Thymus (tissue), 14 donors: ENCODE measurements at places on chromosomes 2 and 18. TPM values are rescaled to one million over a fixed set of nuclear protein-coding genes. Genes with fewer than 3 reads are reported as not detected.

DNA sequence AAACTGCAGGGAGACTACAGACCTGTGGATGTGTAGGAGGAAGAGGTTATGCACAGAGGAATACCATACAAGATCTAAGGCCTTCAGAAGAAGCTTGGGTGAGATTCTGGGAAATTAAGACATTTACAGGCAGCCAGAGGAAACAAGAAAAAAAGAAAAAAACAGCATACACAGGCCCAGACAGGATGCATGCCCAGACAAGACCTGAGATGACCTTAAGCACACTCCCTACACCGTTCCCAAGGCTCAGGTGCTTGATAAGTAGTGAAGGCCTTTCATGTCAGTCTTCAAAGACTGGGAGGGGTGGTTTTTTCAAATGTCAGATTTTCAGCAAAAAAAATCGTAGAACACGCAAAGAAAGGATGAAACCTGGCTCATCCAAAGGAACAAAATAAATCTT lies 83.0 kb downstream of the CCDC138 start:
- no peaks in the 10 kb centered on the region for H3K27me3 ChIP-seq
- H3K27ac ChIP-seq = no peak overlapping the region
- no peak for DNase-seq

DNA sequence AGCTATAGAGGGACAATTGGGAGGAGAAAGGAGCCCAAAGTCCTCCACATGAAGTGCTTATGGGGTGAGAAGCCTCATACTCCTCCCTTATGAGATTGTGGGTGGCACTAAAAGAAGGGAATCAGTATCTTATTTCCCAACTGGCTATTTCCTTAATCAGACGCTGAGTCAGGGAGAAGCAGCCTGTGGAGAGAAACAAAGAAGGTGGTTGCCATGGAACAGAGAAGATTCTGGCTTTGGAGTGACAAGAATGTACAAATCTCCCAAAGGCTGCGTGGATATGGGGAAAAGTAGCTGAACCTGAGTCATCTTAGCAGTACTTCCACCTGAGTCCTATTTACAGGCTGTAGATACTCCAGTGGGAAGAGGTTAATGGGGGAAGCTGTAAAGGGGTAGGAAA lies 115.8 kb upstream of the CWC22 start:
- H3K4me3 ChIP-seq = no peak overlapping the region
- no peaks in the 10 kb centered on the region for H3K36me3 ChIP-seq
- peaks cover 2% of the 10 kb centered on the region for H3K27me3 ChIP-seq
- H3K4me1 ChIP-seq = no peaks in the 10 kb centered on the region
- no peak overlapping the region for H3K27ac ChIP-seq

DNA sequence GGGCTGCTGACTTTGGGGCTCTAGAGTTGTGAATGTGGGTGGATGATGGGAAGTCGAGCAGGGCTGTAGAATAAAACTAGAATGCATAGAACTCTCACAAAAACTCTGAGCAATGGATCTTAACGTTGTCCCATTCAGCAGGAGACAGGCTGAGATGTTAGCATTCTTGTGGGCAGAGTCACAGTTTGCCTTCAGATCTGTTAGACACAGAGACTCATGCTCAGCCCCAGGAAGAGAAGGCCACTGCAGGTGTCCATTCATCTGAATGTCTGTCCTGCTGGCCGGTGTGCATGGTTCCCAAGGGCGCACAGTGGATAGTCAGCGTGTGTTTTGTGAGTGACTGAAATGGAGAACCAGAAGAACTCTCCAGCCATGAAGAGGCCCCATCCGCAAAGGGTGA lies 111.3 kb downstream of the TSN start:
- H3K27ac ChIP-seq = no peak overlapping the region
- no peaks in the 10 kb centered on the region for H3K4me1 ChIP-seq
- no peaks in the 10 kb centered on the region for H3K36me3 ChIP-seq

DNA sequence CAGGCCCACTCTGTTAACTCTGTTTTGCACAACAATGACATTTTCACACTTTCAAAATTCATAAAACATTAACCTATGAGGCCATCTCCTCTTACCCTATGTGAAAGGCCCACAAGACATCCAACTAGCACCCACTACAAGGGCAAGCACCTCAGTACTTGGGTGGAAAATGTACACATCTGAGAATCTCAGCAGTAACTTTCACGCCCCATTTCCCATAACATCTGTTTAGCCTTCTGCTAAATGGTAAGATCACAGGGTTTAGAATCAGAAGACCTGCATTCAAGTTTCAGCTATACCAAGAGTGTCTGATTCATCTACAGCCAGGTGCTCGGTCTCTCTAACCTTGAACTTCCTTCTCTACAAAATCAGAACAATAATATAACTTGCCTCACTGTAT lies 89.2 kb downstream of the SP100 start:
- peaks cover 29% of the 10 kb centered on the region for H3K36me3 ChIP-seq
- peak; percentile 9 for DNase-seq
- no peak overlapping the region for H3K4me3 ChIP-seq
- no peaks in the 10 kb centered on the region for H3K27me3 ChIP-seq

The CUL3 gene
- total RNA-seq = 67.3 TPM
